IPS-NIHi11 (cell line): ENCODE measurements at places on chromosomes 16 and 17.

GRCh38 chr17:16288860-16289571, 64.3 kb downstream of the CENPV start:
- DNase-seq, result no peak

GRCh38 chr17:81553616-81554181, 1.5 kb upstream of the FAAP100 start:
- no peak for DNase-seq

GRCh38 chr16:16933861-16934260, 536.9 kb downstream of the XYLT1 start:
- DNase-seq, result peak; percentile 30

DNA sequence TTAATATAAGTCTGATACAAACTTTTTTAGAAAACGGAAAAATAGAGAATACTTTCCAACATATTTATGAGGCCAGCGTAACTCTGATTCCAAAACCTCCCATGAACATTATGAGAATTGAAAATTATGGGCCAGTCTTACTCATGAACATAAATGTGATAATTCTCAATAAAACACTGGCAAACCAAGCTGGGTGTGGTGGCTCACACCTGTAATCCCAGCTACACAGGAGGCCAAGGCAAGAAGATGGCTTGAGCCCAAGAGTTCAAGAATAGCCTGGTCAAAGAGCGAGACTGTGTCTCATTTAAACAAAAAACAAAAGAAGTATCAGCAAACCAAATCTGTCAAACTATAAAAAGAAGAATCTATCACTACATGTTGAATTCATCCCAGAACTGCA, 47.8 kb downstream of the CCDC57 start:
- DNase-seq, result no peak

GRCh38 chr17:39636587-39636926, 387 bp upstream of the STARD3 start:
- no peak for DNase-seq

DNA sequence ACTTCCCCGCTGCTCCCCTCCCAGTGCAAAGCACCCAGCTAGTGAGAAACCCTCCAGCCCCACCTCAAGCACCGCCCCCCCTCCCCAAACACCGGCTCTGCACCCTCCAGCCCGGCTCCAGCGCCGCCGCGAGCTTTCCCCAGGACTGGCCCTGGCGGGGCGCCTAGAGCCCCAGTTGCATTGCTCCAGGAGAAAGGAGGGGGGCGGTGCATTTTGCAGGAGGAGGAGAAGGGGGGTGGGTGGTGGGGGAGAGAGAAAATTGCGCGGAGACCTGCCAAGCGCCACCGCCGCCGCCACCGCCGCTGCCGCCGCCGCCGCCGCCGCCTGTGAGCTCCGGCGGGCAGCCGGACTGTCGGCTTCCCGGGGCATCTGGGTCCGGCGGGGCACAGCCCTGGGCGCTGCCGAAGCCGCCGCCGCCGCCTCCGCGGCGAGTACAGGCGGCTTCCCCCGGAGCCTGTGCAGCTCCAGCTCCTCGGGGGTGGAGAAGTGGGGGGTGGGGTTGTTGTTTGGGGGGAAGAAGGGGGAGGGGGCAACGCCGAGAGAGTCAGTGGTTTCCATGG, 333 bp upstream of the NOG start:
- DNase-seq, result peak; percentile 55

DNA sequence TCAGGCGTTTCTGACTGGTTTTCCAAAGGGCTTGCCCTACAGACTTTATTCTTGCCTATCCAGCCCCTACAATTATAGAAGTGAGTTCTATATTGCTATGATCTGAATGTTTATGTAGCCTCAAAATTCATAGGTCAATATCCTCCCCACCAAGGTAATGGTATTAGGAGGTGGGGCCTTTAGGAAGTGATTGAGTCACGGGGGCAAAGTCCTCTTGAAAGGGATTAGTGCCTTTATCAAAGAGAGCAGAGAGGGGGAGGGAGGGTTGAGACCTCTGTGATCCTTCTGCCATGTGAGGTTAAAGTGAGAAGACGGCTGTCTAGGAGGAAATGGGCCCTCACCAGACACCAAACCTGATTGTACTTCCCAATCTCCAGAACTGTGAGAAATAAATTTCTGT, 931 bp upstream of the CPHXL start:
- no peak for DNase-seq

GRCh38 chr17:17860766-17861107, 24.0 kb upstream of the SREBF1 start:
- no peak for DNase-seq

- DNase-seq, result no peak
These were observed 12.3 kb upstream of the CCL2 start for GRCh38 chr17:34242587-34243363.

DNA sequence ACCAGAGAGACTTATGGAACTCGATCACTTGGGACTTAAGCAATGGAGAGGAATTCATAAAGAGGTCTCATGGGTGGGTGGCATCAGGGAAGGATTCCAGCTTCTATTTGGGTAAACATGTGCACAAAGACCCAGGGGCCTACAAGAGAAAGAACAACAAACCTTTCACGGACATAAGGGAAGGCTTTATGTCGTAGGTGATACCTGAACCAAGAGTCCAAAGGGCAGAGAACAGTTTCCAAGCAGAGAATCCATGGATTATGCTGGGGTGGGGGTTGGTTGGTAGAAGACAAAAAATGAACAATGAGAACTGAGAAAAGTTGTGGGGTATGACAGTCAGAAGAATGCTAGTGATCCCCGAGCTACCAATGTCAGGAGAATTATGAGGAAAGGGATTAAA, 119.8 kb downstream of the CNTNAP4 start:
- DNase-seq, result no peak
